CD8-positive, alpha-beta T cell (primary cell): ENCODE measurements at places on chromosomes 1 and 21.

GRCh38 chr1:93678491-93678890 lies 3.1 kb downstream of the BCAR3 start:
- no peak for DNase-seq

DNA sequence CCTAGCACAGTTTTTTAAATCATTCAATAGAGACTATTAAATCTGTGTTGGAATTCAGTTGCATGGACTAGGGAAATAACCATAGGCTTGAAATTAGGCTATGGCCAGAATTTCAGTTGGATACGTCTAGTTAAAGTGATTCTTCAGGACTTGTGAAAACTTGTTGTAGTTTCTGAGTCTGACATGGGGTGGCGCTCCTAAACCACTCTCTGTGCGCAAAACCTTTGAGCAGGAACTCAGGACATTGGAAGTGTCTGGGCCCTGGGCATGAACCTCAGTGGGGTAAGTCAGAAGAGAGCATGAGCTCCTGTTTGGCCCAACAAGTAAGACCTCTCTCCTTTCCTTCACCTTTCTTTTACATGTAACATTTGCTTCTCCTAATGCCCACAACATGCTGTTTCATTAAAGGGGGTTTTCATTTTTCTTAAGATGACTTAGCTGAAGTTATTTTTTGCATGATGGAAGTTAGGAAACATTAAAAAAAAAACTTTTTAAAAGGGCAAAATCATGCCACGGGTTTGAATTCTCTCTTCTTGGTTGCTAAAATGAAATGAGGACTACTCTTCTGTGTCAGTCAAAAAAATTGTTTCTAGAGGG lies 17.1 kb upstream of the CCDC190 start:
- no peak for DNase-seq

GRCh38 chr21:43868461-43868860 lies 3.4 kb downstream of the AGPAT3 start:
- DNase-seq: no peak

DNA sequence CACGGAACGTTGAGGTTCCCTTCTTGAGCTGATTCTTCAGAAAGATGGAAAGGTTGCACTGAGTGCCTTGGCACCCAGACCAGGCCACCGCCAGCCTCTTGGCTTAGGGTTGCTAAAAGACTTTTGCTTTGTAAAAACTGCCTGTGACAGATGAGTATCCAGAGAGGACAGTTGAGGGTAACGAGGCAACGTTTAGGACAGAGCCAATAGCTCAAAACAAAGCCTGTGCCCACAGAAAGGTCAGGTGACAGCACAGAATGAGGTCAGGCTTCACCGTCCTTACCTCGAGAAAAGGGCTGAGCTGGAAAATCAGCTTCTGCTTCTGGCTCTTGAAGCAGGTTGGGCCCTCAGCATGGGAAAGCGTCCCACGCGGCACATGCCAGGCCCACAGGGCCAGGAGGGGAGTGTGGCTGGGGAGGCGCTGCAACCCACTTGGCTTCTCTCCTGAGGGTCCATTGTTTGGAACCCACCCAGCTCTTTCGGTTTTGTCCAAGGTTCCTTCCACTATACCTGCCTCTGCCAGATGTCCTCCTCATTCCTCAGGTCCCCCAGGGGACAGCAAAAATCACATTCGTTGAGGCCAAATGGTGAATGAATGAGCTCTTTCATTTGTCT lies 55.5 kb downstream of the SCCPDH start:
- no peak for DNase-seq

GRCh38 chr1:57674801-57675200 lies 250.9 kb upstream of the DAB1 start:
- no peak for DNase-seq

- no peak for DNase-seq
Measured at GRCh38 chr21:44592446-44593311, at the start of gene KRTAP10-6. TSS of gene KRTAP10-6 (minus strand) at chr21:44592505. CDS start at chr21:44592484, 21 bp downstream.
